ENCODE measurements at places on chromosomes 16 and 17.

DNA sequence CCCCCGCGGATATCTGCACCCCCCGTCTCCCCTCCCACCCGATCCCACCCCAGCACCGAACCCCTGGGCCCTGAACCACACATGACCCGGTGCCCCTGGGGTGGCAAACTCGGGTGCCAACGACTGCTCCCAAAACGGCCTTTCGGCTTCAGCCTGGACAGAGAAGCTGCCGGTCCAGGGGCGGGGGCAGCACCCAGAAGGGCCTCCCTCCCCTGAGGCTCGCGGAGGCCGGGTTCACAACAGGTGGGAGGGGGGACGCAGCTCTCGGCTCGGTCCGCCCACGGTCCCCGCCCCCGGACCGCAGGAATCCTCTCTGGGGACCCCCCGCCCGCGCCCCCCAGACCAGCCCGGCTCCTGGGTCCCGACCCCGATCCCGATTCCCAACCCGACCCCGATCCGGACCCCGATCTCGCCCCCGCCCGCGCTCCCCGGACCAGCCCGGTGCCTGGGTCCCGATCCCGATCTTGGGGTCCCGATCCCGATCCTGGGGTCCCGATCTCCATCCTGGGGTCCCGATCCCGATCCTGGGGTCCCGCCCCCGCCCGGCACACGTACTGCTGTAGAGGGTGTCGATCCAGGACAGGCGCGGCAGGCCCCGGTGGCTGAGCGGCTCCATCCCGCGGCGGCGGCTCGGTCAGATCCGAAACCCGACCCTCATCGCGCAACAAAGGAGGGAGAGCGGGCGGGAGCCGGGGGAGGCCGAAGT, 516 bp downstream of the ABR start:
- no peak for DNase-seq

DNA sequence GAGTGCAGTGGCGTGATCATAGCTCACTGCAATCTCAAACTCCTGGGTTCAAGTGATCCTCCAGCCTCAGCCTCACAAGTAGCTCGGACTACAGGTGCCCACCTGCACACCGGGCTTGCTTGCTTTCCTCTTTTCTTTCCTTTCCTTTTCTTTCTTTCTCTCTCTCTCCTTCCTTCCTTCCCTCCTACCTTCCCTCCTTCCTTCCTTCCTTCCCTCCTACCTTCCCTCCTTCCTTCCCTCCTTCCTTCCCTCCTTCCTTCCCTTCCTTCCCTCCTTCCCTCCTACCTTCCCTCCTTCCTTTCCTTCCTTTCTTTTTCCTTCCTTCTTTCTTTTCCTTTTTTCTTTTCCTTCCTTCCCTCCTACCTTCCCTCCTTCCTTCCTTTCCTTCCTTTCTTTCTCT, 225.5 kb downstream of the MRTFB start:
- no peak for DNase-seq

GRCh38 chr17:28997806-28998205, 8.0 kb downstream of the SEZ6 start:
- peak; percentile 67 for DNase-seq

- no peak for DNase-seq
These were observed 815 bp downstream of the KRT35 start for GRCh38 chr17:41480136-41480535.

GRCh38 chr17:17346428-17347233, 43.5 kb downstream of the NT5M start:
- no peak for DNase-seq

- no peak for DNase-seq
These were observed 119.3 kb upstream of the WSCD1 start for GRCh38 chr17:5950878-5951277.

- DNase-seq = no peak
These were observed 3.3 kb upstream of the ABCC3 start for GRCh38 chr17:50631195-50631907.

DNA sequence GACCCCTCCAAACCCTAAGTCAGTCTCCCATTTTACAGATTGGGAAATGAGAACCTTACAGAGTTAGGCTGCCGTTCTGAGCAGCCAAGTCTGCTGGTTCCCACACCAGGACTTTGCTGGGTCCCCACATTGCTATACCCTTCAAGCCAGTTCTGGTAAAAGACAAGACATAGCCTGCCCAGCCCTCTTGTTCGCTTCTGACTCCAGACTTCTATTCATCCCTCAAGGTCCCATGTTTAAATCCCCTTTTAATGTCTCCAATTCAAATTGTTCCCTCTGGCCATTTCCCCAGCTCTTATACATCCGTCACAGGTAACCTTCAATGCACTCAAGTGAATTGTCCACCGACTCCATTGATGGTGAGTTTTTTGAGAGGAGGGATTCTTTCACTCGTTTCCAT, 30.2 kb downstream of the WNT3 start:
- DNase-seq = no peak

GRCh38 chr16:81380932-81381331, 63.7 kb upstream of the CMIP start:
- DNase-seq = no peak

DNA sequence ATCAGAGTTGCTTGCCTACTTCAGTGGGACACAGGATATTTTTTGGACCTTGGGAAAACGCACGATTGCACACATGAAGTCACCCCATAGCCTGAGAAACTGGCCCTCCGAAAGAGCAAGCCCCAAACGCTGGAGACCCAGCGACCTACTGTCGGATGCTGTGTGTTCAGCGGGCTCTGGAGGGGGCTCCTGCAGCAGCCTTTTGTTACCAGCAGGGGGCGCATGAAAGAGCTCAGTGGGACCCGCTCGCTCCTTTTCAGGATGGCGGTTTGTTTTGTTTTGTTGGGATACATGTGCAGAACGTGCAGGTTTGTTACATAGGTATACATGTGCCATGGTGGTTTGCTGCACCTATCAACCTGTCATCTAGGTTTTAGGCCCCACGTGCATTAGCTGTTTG, 28.4 kb downstream of the MYH3 start:
- DNase-seq = no peak

DNA sequence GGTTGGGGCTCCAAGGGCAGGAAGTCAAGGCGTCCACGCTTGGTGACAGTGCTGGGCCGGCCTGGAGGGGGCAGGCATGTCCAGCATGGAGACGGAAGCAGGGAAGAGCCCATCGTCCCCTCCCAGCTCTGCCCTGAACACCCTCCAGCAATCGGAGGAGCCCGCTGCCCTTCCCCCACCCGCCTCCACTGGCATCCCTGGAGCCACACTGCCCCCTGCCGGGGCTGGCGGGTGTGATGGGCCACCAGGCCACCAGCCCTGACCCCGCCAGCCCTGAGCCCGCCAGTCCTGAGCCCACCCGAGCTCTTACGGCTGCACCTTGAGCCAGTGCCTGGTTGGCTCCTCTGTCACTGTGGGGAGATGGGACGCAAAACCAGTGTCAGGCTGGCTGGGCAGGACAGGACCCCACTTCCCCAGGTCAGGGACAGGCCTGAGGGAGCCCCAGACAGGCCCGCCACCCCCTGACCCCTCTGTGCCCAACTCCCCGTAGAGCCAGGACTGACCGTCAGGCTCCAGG, 4.1 kb upstream of the CDH15 start:
- peak; percentile 28 for DNase-seq

GRCh38 chr16:6009151-6009550, 911.6 kb upstream of the EEF2KMT start:
- no peak for DNase-seq

GRCh38 chr17:44807817-44808155, 22.3 kb downstream of the GJC1 start:
- no peak for DNase-seq

GRCh38 chr17:46727572-46728348, 90.7 kb downstream of the WNT3 start:
- no peak for DNase-seq

GRCh38 chr17:18324140-18325050, 9.3 kb downstream of the SMCR8 start:
- no peak for DNase-seq

DNA sequence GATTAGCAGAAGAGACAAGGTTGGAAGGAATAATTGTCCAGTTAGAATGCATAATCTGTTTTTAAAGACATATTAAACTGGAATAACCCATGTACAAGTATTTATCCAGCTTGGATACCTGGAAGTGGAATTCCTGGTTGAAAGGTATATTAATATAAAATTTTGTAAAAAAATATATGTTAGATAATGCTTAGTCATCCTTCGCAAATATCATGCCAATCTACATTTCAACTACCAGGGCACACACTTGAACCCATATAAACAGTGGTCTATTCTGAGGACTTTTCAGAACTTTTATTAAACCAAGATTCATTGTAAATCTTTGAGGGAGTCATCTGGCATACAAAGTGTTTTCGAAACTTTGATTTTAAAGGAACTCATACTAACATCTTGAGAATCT, 269.1 kb upstream of the HSBP1 start:
- no peak for DNase-seq

- DNase-seq = no peak
These were observed 525.5 kb downstream of the KIF2B start for GRCh38 chr17:54348234-54348633.

DNA sequence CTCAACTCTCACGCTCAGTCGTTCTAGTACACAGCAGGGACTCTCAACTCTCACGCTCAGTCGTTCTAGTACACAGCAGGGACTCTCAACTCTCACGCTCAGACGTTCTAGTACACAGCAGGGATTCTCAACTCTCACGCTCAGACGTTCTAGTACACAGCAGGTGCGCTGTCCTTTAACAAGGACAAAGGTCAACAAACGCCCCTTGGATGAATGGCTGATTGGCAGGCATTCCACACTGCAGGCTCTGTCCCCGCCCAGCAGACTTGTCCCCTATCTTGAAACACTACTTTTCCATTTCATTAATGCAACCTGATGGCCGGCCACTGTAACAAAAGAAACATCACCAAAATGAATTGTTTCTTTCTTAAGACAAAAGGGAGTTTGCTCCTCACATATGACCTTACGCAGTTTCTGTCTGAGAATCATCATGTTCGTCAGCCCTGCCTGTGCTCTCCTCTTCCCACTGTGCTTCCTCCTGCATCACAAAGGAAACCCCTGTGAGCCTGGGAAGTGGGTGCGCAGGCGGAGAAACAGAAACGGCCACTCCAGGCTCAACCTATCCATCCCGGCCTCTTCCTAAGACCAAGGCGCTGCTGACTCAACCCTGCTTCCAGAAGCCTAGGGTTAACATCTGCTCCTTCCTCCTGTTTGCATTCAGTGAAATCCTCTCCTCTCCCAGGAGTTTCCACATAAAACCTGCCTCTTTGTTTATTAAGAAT, 59.8 kb downstream of the ANKRD11 start:
- DNase-seq = no peak

- no peak for DNase-seq
These were observed 43.9 kb downstream of the NKD1 start for GRCh38 chr16:50591800-50592771.

- DNase-seq = no peak
These were observed 1.0 kb downstream of the HSD11B2 start for GRCh38 chr16:67431775-67432505.

Measured in NCI-H774 (cell line).